Neural progenitor cell (in vitro differentiated cells): ENCODE measurements at places on chromosomes 3 and 15.
A peak's percentile ranks its signal among the peaks of the same experiment; 100 is the strongest.

DNA sequence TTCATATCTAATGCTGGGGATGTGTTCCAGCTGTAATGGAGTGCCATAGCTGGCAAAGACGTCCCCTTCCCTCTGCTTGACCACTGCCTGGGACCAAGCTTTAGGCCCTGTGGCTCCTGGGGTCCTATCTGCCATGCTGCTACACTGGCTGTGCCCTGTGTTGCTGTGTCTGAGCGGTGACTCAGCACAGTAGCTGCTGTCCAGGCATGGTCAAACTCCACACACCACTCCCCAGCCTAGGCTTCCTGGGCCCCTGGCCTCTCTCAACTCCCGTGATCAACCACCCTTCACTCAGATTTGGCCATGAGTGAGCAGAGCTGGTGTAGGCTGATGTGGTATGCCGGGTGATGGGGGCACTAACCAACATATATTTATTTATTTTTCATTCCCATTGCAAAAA lies 27.0 kb downstream of the EPHB1 start:
- DNase-seq: no peak

- no peak for DNase-seq
Observed at GRCh38 chr3:13316603-13317002, 103.5 kb downstream of the NUP210 start.

DNA sequence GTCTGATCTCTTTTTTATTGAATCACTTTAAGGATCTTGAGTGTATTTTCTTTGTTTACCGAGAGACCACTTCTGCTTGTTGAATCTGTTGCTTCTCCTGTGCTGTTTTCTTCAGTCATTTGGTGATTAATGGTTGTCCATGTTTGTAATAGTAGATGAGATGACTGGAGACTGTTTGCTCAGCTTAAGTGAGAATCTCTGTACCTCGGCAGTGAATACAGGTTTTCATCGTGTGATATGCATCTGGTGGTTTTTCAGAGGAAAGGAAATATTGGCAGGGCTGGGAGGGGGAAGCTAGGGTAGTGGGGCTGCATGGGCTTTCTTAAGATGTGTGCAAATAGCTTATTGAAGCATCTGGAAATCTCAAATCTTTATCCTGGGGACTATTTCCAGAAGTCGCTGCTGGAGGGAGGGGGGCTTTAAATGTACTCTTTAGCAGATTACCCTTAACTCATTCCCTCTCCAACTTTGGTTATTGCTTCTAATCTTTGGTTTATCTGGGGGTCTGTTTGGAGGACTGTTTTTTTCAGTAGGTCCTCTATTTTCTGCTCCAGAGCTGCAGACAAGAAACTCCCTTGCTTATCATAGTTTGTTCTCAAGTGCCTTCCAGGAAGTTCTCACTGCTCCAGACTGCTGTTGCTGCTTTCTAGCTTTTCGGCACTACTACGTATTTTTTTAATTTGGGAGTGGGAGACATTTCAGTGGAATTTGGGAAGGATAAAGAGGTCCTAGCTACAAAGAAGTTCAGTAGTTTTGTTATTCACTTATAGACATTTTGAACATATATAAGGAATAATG lies 19.4 kb downstream of the CMTM8 start:
- no peak for DNase-seq

- DNase-seq: peak; percentile 27
Observed at GRCh38 chr3:25455441-25456132, 27.5 kb downstream of the RARB start.

- no peak for DNase-seq
Observed at GRCh38 chr15:57680021-57680420, 26.5 kb upstream of the POLR2M start.

GRCh38 chr3:156772588-156773206 lies 53.5 kb upstream of the LEKR1 start:
- DNase-seq: no peak

DNA sequence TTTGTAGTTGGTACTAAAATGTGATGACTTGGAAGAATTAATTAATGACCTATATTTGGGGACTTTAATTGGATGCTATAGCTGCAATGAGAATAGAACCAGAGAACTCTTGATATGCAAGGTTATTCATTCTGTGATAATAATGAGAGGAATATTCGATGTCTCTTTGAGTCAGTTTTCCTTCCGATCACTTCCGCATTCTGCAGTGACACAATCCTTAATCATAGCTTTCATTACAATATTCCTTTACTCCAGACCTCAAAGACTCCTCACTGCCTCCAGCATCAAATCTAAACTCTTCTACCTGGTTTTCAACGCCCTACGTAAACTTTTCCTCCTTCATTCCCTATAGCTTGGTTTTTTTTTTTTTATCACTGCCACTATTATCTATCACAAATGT lies 21.6 kb downstream of the B3GNT5 start:
- DNase-seq: no peak

DNA sequence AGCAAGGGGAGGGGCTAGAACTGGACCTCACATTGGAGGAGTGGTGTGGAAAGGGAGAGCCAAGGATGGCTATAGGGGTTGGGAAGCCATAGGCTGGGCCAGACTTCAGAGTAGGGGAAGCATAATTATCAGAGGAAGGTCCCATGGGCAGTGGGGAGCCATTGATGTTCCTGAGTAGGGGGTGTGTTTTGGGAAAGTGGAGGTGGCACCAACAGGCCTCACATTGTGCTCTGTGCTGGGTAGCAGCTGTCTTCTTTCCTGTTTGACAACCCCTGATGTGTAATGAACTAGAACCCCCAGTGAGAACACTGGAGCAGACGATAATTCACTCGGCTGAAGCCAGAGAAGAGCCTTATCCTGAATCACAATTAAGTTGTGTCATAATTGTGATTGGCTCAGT lies 41.2 kb downstream of the SLC6A11 start:
- no peak for DNase-seq

DNA sequence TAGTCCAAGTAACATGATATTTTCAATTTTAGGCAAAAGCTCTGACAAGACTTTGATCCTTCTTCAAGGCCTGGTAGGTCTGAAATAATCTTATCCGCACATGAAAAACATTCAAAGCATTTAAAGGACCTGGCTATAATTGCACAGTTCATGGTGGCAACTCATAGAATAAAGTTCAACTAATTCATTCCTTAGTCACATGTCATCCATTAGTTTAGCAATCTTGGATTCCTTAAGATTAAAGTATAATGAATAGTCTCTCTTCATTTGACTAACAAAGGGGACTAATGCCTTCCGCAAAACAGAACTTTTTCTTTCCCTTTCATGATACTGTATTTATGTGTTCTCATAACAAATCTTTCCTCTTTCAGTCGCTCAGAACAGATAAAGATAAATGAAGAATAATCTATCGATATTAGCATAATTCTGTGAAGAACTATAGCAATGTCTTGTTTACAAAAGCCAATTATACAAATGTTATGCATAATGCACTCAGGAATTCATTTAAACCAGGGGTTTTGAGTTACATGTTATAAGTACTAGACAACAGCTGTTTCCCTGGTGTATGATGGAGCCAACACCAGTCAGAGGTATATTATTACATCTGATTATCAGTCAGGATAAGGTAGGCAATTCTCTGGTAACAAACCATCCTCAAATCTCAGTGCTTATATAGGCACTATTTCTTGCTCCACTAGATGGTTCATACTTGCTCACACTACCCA lies 172.5 kb downstream of the POTEB3 start:
- DNase-seq: no peak

GRCh38 chr3:43995547-43996378 lies 245.9 kb upstream of the TOPAZ1 start:
- peak; percentile 39 for DNase-seq

DNA sequence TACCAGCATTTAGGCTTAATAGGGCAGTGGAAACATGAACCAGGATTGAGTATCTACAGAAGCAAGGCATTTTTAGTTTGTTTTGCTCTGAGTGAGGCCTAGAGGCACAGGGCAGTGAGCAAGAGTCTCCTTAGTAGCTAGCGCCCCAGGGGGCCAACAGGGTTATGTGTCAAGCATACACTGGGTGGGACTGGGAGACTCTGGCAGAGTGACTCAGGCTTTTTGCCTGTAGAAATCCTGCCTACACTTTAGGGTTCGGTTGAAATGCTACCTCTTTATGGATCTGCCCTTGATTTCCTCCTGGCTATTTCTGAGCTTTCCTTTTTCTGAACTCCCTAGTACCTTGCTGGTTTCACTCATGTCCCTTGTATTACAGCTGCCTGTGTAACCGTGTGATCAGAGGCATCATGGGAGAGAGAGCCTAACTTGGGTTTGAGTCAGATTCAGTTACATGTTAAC lies 72.2 kb downstream of the TOP2B start:
- DNase-seq: peak; percentile 43

GRCh38 chr15:28020644-28021043 lies 78.5 kb downstream of the OCA2 start:
- no peak for DNase-seq

GRCh38 chr3:115218859-115219258 lies 71.8 kb upstream of the ZBTB20 start:
- no peak for DNase-seq

- no peak for DNase-seq
Observed at GRCh38 chr15:75153087-75153486, 48.6 kb upstream of the C15orf39 start.

- no peak for DNase-seq
Observed at GRCh38 chr3:117735481-117736101, 1026.0 kb downstream of the TUSC7 start.

- DNase-seq: no peak
Observed at GRCh38 chr3:36459177-36459576, 78.9 kb downstream of the STAC start.

GRCh38 chr3:155262295-155262694 lies 31.2 kb downstream of the STRIT1 start:
- DNase-seq: no peak

GRCh38 chr15:62075595-62076277 lies 9.0 kb downstream of the C2CD4A start:
- DNase-seq: no peak

- no peak for DNase-seq
Observed at GRCh38 chr15:45612790-45613415, 21.9 kb upstream of the SQOR start.

GRCh38 chr15:74046275-74046674 lies 36.1 kb downstream of the GOLGA6A start:
- DNase-seq: no peak

- DNase-seq: no peak
Observed at GRCh38 chr3:77081240-77081661, 41.4 kb downstream of the ROBO2 start.

- peak; percentile 53 for DNase-seq
Observed at GRCh38 chr3:160757233-160758106, 1.4 kb downstream of the PPM1L start.

GRCh38 chr3:53295410-53295809 lies 39.6 kb upstream of the TKT start:
- no peak for DNase-seq

GRCh38 chr3:21290557-21290956 lies 460.5 kb downstream of the ZNF385D start:
- DNase-seq: no peak

GRCh38 chr15:66730168-66731021 lies 28.4 kb downstream of the SMAD6 start:
- DNase-seq: no peak

DNA sequence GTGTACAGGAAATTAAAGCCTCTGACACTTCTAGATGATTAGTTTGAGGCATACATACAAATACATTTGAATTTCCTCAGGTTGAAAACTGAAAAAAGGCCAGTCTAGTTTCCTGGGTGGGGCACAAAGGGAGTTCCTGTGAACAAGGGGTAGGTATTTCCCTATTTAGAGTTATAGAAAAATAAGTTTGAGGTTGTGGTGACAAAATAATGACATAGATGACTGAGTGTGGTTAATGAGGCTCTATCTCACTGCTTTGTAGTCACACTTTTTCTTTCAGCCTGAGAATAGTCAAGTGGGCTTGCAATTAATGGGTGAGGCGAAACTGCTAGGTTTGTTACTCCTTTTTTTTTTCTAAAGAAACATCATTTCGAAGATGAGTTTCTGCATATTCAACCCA lies 4.3 kb downstream of the SLCO3A1 start:
- DNase-seq: no peak

DNA sequence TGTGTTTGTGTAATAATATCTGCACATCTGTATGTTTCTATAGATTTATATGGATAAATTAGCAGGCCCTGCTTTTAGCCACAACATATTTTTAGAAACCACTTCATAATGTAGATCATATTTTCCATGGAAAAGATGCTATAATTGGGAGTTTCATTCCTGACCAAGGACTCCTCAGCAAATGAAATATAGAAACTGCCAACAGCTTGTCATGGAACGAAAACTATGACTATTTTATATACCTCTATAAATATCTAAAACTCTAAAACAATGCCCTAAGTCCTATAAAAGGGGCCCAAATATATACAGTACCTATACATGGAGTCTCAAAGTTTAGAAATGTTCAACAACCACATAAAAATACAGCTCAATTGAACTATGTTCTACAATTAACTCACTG lies 27.9 kb downstream of the EID1 start:
- DNase-seq: no peak

DNA sequence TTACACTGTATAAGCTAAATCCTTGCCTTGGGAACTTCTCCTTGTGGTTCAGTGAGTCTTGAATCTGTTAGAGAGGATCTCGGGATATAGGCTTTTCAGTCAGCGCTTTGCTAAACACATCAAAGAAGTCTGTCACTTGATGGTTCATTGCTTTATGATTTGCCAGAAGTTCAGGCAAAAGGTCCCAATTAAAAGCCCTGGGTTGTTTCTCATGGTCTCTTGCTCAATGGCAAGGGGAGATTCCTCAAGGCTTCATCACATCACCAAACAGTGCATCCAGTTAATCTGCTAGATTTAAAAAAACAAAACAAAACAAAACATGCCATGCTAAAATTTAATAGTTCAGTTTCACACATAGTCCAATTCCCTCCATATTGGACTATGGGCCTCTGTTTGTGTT lies 114.8 kb downstream of the FILIP1L start:
- no peak for DNase-seq

- no peak for DNase-seq
Observed at GRCh38 chr3:197878427-197878826, 71.6 kb upstream of the RPL35A start.

- DNase-seq: no peak
Observed at GRCh38 chr3:54822206-54822605, 105.7 kb downstream of the LRTM1 start.

GRCh38 chr3:149809699-149810098 lies 3.3 kb upstream of the RNF13 start:
- no peak for DNase-seq

DNA sequence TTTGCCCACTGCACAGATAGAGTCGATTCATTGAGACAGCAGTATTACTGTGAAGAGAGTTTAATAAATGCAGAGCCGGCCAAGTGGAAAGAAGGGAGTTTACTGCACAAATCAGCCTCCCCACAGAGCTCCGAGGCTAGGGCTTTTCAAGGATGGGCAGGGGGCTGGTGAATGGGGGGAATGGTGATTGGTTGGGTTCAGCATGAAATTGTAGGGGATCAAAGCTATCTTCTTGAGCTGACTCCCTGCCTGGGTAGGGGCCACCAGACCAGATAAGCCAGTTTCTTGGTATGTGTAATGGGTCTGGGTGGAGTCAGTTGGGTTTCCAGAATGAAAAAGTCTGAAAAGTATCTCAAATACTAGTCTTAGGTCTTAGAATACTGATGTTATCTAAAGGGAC lies 66.6 kb downstream of the SYNPR start:
- peak; percentile 73 for DNase-seq

- no peak for DNase-seq
Observed at GRCh38 chr3:23377928-23378672, 175.0 kb downstream of the UBE2E2 start.
